Activated CD8-positive, alpha-beta memory T cell treated with anti-CD3 and anti-CD28 coated beads for 36 hours (primary cell): ENCODE measurements at places on chromosomes 5 and 9. TPM values are rescaled to one million over a fixed set of nuclear protein-coding genes. Genes with fewer than 3 reads are reported as not detected.

The FOXI1 gene
- not detected for total RNA-seq

The TAF11L10 gene
- total RNA-seq = not detected

The HSPB3 gene
- total RNA-seq = not detected

The TMEFF1 gene
- total RNA-seq = 0.19 TPM

The MEGF10 gene
- not detected for total RNA-seq
